Activated T-helper 9 cell treated with anti-CD3 and anti-CD28 coated beads, Interleukin-2, amount 50 U/mL, for 16 hours (primary cell): ENCODE measurements at places on chromosomes 4 and X.
A peak's percentile ranks its signal among the peaks of the same experiment; 100 is the strongest.

DNA sequence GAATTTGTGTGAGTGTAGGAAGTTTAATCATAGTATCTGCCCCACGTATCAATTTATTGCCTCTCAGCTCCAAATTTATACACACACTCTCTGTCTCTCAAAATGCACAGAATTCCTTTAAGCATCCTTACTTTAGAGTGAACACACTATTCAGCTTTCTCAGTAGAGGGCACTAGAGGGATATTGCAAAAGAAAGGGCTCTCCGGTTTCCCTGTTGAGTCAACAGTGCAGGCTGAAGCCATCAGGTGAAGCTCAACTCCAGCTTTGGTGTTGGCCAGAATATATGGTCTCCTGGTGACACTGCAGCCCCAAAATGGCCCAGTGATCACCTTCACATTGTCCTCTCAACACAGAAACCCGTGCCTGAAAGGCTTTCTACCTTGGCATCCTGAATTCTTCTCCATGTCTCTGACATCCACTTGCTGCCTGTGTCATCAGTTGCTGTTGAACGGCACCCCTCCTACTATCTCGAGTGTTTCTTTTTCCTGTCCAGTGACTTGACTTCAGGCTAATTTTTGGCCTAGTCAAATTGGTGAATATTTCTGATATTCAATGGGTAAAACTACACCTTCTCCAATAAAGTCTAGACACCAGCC is 670.5 kb downstream of the GABRG1 start:
- no peak for DNase-seq

DNA sequence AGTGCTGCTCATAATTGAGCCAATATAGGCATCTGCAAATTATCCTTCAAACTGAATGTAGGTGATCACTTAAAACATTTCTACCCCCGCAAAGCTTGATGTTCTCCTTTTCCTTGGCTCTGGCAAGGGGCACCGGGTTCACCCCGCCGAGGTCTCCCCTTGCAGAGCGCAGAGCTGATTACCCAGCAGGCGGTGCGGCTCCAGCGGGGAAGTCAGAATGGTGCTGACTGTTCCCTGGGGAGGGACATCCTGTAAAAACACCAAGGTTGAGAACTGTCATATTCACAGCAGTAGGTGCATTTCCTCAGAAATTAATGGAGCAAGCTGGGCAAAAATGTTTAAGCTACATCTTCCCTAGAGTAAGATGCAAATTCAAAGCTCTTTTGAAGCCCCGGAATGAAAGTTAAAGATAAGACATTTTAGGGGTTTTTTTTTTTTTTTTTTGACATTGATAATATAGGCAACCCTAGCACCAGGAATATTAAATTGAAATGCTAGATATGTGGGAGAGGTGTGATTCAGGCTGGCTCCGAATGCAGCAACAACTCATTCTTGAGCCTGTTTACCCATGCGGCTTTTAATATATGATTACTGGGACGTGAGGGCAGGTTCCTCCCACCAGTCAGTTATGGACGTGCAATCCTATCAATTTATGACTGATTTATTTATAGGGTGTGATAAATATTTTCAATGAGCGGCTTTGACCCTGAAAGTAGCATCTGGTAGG is 767.3 kb upstream of the TENM3 start:
- DNase-seq, result no peak

DNA sequence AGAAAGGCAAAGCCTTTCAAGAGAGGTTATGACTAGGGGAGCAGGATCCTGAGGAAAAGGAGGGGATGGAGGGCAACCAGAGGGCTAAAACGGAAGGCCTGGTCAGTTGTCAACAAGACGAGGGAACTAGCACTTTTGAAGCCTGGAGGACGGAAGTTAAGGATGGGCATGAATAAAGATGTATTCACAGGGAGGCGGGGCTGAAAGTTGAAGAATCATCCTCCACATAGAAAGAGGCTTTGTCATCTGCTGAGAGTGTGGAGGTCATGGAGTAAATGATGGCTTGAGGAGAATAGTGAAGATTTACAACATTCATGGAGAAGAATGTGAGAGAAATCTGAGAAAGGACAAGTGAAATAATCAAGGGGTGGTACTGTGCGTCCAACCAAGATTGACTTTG is 137.5 kb downstream of the MAGEB17 start:
- no peak for DNase-seq

DNA sequence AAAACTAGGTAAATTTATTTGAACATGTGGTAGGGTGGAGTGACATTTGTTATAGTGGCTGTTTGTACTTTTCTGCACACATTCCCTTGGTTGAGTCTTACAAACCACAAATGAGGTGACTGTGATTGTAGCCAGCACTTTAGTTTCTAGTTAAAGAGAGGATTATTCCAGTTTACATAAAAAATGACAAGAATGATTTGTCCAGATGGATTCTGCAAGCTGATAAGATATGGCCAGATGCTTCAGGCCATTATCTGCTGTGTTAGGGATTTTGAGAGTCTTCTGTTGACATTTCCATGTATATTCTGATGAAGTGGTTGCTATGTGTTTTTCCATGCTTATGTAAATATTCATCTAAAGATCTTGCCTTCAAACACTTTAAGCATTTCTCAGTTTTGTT is 31.0 kb upstream of the PDE5A start:
- DNase-seq, result no peak

DNA sequence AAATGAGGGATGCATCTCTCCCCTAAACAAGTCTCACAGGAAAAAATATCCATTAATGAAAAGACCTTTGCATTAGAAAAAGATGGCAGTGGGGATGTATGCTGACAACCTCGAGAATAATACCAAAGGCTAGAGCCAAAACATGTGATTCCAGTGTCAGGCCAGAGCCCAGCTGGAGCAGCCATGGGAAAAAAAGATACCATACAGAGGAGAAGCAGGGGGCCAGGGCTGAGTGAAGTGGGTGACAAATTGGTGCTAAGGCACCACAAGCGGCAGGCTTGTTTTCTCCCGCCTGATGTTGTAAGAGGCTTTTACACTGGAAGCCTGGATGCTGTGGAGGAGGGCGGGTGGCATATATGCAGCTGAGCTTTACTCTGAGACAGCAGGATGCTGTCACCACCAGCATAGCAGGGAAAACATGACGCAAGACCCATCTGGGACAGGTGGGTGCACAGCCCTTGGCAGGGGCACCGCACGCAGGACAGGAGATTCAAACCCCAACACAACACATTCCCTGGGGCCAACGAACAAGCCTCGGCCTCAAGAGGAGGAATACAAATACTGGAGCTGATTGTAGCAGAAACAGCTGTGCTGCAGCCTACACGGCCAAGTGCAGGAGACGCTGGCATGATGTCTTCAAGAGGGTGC is 91.9 kb downstream of the TSPAN5 start:
- no peak for DNase-seq

DNA sequence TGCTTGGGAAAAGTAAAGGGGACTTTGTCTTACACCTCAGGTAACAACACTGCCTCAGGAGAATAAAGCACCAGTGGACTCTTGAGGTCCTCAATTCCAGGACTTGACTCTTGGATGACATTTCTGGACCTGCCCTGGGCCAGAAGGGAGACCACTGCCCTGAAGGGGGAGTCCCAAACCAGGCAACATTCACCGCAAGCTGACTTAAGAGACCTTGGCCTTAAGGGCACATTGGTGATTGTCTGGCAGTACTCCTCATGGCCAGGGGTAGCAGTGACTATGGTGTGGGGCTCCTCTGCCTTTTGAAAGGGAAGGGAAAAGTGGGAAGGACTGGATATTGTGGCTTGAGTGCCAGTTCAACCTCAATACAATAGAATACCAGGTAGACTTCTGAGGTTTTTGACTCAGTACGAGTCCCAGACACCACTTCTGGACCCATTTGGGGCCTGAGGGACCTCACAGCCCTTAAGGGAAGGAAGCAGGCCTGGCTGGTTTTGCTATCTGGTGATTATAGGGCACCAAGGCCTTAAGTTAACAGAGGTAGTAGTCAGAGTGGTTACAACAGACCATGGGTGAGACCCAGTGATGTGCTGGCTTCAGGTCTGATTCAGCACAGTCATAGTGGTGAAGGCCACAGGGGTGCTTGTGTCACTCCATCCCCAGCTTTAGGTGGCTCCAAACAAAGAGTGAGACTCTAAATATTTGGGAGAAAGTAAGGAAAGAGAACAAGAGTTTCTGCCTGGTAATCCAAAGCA is 121.2 kb upstream of the TET2 start:
- DNase-seq, result no peak

GRCh38 chr4:133152330-133152821 is 3.3 kb downstream of the PCDH10 start:
- DNase-seq, result no peak

DNA sequence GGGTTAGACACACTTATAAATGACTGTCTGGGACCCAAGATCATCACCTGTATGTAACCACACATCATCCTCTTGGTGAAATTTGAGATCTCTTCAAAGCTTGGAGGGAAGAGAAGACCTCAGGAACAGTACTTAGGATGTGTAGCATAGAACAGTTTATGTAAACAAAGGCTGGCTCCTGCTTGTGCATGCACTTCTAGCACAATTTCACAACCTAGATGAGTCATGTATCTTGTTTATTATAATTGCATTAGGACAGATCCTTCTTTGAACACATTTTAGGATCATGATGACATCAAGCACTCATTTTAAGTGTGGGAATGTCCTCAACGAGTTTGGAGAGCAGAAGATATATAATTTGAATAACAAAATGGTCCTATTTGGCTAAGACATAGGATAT is 26.3 kb upstream of the ZMAT1 start:
- DNase-seq, result no peak

- DNase-seq, result no peak
These were observed 11.7 kb downstream of the PROM1 start for GRCh38 chr4:16072168-16072567.

- DNase-seq, result no peak
These were observed 558.5 kb downstream of the IL15 start for GRCh38 chr4:142194905-142195304.

DNA sequence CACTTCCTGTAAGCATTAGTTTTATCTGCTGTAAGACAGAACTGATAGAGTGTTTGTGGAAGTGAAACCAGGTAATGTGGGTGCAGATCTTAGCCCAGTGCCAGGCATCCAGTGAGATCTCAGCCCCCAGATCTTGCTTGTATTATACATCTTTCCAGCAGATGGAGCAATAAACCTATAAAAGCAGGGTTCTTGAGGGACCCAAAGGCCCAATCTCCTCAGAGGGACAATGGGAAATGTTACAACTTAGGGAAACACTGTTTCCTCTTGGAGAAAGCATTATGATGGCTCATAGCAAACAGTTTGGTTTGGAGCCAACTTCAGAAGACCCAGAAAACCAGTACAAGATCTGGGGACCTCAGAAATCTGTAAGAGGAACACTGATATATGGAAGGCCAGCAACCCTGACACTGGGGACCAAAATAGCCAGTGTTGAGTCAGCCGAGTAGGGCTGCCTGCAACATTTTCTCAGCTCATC is 206.3 kb downstream of the SLC7A11 start:
- DNase-seq, result no peak

- DNase-seq, result no peak
These were observed 691.9 kb downstream of the TECRL start for GRCh38 chr4:63717384-63717783.

DNA sequence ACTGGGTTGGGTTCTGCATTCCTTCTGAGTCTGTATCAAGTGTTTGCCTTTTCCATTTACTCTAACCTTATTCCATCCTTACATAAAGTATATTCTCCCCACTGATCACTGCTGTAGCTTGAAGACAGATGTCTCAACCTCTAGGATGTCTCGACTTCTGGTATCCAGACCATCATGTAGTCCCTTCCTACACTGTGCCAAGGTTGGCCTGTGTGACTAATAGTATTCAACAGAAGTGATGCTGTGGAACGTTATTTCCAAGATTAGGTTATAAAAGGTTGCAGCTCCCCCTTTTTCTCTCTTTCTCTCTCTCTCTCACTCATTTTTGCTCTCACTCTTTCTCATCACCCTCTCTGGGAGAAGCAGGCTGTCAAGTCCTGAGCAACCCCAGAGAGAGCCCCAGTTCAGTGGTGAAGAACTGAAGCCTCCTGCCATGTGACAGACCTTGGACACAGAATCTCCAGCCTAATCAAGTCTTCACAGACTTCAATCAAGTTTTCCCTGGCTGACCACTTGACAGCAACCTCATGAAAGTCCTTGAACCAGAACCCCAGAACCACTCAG is 75.4 kb downstream of the PRDM5 start:
- no peak for DNase-seq

GRCh38 chr4:8383451-8384160 is 56.9 kb downstream of the ACOX3 start:
- DNase-seq, result no peak

GRCh38 chrX:68727696-68728095 is 80.2 kb downstream of the STARD8 start:
- no peak for DNase-seq

DNA sequence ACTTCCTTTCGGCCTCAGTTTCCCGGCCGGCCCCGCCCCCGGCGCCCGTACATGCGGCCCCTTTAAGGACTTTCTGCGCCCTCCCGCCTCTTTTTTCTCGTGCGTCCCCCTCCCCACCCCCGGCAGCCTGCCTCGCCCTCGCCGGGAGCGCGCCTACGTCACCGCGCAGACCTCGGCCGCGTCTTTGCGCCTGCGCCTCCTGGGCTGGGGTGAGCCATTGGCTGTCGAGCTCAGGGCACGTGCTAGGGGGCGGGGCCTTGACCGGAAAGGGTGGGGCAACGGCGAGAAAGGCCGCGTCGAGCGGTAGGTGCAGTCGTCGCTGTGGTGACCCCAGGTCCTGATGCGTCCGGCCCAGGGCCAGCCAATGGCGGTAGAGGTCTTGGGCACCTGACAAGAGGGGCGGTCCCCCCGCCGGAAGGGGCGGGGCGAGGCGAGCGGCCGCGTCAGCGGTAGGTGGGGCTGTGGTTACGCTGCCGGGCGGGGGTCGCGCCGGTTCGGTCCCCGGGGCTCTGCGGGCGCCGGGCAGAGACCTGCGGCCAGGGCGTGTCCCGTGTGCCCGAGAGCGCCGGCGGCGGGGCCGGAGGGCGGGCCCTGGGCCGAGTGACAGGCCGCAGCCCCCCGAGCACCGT is at the start of gene UVSSA:
Gene UVSSA, plus strand, starts transcription at position 428 of the 629 bp plus-strand sequence. CDS start 884 bp downstream, outside the sequence.
- DNase-seq, result peak; percentile 100

GRCh38 chr4:121243485-121243884 is 79.4 kb upstream of the TNIP3 start:
- peak; percentile 26 for DNase-seq

DNA sequence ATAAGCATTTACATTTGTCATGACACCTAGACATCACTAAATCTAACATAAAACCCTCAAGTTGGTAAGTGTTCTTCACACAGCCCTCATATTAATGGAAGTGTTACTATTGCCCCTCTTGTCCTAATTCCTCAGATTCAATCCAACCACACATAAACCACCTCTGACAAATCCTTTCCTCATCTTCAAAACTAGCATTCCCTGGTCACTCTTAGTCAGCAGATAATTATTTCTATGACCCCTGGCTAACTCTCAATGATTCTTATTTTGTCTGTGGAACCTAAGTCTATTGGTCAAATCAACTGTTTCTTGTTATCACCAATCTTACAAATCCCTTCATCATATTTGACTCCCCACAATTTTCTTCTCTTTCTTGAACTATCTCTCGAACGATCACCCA is 168.6 kb downstream of the PPP3CA start:
- DNase-seq, result no peak

GRCh38 chr4:95984081-95984480 is 144.2 kb downstream of the PDHA2 start:
- DNase-seq, result no peak

DNA sequence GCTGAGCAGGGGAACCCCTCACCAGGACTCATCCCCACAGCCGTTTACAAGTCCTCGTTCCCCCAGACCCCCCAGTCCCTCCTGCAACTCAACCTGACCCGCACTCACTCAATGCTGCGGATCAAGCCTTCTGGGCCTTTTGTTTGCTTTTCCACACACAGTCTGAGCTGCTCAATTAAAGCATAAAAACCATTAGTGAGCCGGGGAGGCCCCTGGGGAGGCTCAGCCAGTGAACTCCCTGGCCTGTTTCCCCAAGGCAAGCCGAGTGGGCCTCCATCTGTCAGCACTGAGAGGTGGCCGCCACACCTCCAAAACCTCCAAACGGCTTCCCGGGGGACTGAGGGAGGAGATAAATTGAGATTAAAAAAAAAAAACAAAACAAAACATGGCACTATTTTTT is 158.5 kb downstream of the SHOX start:
- no peak for DNase-seq
